ENCODE measurements at places on chromosomes 5 and 9.

DNA sequence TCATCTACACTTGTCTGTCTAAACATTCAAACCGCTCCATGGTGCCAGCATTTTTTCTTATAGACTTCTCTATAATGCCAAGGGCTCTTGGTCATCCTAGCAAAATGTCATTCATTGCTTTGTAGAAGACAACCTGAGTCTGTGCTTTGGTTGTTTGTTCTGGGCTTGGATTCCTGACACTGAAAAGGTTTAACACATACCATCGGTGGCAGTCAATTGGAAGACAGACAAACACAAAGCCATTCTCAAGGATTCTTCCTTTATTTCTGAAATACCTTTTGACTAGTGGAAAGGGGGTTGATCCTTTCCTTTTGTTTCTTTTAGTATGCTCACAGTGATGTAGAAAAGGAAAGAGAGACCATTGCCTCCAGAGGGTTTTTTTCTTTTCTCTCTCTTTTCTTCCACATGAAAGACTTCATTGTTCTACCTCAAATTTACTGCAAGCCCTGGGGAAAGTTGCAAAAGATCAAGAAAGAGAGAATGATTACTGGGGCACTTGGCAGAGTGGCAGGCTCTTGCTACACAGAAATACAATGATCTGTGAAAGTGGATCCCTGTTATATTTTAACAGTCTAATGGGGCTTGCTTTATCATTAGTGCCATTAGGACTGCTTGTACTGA is 66.4 kb upstream of the TMC1 start:
- DNase-seq, result no peak

DNA sequence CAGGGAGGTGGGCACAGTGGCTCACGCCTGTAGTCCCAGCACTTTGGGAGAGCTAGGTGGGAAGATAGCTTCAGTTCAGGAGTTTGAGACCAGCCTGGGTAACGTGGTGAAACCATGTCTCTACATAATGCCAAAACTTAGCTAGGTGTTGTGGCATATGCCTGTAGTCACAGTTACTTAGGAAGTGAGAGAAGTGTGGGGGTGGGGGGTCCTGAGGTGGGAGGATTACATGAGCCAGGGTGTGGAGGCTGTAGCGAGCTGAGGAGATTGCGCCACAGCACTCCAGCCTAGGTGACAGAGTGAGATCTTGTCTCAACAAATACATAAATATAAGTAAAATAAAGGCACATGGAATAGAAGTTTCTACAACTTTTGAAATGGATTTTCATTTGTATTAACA is 23.1 kb downstream of the VCAN start:
- DNase-seq, result no peak

- no peak for DNase-seq
These were observed 32.5 kb downstream of the RASA1 start for GRCh38 chr5:87300176-87300575.

GRCh38 chr9:105405514-105406131 is 42.2 kb upstream of the FSD1L start:
- peak; percentile 63 for DNase-seq

DNA sequence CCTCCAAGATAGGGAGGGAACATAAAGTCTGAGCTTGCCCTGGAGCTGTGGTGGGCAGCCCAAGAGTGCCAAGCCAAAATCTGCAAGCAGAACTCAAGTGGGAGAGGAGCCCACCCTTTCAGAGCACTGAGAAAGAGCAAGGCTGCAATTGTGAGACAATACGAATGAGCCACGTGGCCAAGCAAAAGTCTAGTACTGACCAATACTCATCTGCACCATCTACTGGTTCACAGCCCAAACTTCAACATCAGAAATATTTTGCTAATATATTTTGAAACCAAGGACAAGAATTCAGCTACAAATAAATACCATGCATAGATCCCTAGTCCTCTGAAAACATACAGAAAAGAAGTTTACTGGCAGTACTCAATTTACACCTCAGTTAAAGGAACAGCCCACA is 696.2 kb upstream of the COX7C start:
- no peak for DNase-seq

DNA sequence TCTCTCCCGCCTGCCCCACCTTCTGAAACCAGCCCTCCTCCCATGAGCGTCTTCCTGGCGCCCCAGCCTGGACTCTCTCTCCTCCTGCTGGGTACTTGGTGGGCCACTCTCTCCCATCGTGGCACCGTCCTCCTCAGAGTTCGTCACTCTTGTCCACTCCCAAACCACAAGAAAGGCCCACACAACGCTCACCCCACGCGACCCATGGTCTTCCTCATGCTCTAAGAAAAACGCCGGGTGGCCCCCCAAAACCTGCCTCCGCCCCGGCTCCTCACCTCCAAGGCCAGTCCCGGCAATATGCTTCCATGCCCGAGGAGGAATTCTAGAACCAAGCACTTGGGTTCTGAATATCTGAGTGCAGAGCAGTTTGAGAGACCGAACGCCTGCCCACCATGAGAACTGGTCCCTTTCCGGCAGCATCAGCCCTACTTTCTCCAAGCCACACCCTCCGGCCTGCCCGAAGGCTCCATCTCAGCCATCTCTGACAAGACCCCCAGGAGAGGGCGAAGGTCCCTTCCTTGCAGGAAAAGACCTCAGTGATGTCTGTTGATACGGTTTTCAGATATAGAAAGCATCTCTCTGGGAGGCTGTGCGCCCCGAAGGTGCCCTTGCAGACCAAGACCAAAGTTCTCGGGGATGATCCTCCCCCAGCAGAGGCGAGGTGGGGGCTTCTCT is 15.0 kb downstream of the SLC6A3 start:
- DNase-seq, result no peak

GRCh38 chr5:59346982-59347381 is 546.5 kb downstream of the PDE4D start:
- DNase-seq, result no peak

GRCh38 chr5:54103871-54104270 is 206.5 kb downstream of the ARL15 start:
- DNase-seq, result no peak

- no peak for DNase-seq
These were observed 19.4 kb downstream of the CWC27 start for GRCh38 chr5:64788156-64788555.

DNA sequence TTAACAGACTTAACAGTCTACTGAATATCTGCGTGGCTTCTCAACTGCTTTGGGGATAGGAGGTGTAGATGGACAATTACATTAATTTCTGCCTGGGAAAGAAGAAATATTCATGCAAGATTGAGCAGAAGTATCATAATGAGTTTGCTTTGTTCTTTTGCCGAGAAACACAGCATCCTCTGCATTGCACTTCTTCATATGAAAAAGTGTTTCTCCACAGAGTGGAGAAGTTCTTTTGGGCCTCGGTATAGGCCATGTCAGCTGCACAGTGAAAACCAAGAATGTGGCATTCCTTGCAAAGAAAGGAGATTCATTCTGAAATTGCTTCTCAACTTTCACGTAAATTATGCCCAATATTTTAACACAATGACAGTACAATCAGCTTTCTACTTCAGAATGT is 17.6 kb upstream of the SNX2 start:
- no peak for DNase-seq

GRCh38 chr5:56516441-56516840 is 283.3 kb upstream of the ANKRD55 start:
- DNase-seq, result no peak

- DNase-seq, result no peak
These were observed 6.6 kb downstream of the EEIG1 start for GRCh38 chr9:127974001-127974768.

- no peak for DNase-seq
These were observed 474.9 kb upstream of the CDH10 start for GRCh38 chr5:25119650-25120049.

GRCh38 chr5:44388321-44389089 is 715 bp downstream of the FGF10 start:
- DNase-seq, result no peak

- DNase-seq, result no peak
These were observed 340.6 kb upstream of the DAB2 start for GRCh38 chr5:39765366-39765765.

Measured in CD4-positive, alpha-beta T cell treated with Interleukin-15 for 4 hours (primary cell).